ENCODE measurements at places on chromosomes 3 and 15. TPM values are rescaled to one million over a fixed set of nuclear protein-coding genes. Genes with fewer than 3 reads are reported as not detected.

The ERC2 gene
- total RNA-seq = 1.7 TPM

The CPN2 gene
- total RNA-seq = not detected

The ANKRD34C gene
- 0.13 TPM for total RNA-seq

The CEMIP gene
- 9.9 TPM for total RNA-seq

The HACD3 gene
- 45.4 TPM for total RNA-seq

DNA sequence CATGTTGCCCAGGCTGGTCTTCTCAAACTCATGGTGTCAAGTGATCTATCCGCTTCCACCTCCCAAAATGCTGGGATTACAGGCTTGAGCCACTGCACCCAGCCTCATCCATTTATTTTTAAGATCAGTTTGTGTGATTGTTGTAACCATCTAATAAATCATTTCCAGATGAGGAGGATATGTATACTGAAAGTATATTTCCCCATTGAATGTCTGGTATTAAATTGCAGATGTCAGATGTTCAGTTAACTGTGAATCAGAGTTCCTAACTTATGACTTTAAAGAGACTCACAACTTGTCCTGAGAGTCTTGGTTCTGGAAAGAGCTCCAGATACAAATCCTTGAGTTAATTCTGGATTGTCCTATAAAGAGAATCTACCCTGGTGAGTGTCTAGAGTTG is 62.4 kb downstream of the TRIM71 start:
- no peak for DNase-seq

GRCh38 chr15:80526556-80527340 is 122.6 kb downstream of the ARNT2 start:
- DNase-seq = no peak

DNA sequence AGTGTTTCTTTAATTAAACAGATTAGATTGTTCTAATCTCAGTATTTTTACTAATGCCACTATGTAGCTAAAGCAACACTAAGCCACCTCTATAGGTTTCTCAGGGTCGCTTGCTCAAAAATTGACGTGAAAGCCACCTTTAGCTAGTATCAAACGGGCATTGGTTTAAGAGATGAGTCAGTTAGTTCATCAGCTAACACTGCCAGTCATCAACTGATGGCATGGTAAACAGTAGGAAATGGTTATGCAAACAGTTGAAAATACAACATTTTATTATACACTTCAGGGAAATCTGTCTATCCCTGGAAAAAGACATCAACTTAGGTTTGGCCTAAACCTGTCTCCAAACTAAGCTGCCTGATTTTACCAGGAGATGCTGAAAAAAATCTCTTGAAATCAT is 582.3 kb upstream of the NAALADL2 start:
- no peak for DNase-seq

GRCh38 chr3:4752201-4753072 is 226.8 kb upstream of the BHLHE40 start:
- no peak for DNase-seq

GRCh38 chr3:149579838-149580542 is 77.8 kb downstream of the WWTR1 start:
- DNase-seq = no peak

DNA sequence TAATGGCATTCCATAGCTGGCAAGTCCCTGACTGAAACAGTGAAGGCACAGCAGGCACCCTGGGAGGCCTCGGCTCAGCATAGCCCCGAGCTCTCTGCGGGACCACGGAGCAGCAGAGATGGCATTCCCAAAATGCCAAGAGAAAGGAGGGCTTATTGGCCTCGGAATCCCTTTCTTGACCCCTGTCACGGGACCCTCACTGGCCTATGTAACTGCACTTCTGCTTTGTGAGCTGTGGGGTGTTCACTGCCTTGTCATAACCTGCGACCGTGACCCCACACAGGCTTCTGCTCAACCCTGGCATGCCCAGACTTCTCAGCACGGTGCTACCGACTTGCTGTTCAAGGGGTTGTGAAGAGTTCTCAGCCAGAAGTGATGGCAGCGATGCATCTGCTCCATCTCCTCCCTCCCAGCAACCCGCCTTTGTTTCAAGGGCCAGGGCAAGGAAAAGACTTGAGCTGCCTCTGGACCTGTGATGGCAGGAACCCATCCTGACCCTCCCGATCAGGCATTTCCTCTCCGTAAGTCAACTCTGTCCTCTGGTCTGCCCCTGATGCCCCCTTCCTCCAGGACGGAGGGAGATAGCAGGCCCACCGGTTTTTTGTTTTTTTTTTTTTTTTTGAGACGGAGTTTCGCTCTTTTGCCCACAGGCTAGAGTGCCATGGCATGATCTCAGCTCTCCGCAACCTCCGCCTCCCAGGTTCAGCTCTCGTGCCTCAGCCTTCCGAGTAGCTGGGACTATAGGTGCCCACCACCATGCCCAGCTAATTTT is 30.5 kb downstream of the EHD4 start:
- no peak for DNase-seq

GRCh38 chr15:97165205-97165604 is 795.3 kb upstream of the ARRDC4 start:
- no peak for DNase-seq

- no peak for DNase-seq
Observed at GRCh38 chr15:88465633-88466224, 1.5 kb downstream of the MRPL46 start.

GRCh38 chr15:60740231-60740630 is 261.3 kb upstream of the ICE2 start:
- no peak for DNase-seq

DNA sequence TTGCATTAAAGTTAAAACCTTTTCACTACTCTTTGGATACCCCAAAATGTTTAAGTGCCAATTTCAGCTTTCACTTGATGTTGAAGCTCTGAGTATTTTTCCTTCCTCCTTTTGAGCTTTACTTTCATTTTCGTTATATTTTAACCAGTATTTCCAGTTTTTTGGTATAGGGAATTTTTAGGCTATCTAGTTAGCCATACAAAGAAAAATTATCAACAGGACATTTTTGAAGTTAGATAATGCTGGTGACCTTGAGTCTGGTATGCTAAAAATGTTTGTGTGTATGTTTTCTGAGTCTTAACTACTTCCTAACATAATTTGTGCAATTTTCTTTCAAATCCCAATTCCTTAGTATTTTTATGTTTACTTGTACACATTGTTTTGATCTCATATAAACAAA is 284.8 kb downstream of the OTOL1 start:
- no peak for DNase-seq

- no peak for DNase-seq
Observed at GRCh38 chr3:154285221-154285620, 39.1 kb downstream of the DHX36 start.

Data from sciatic nerve (tissue), 2 donors.